ENCODE measurements at places on chromosomes 3 and 15. TPM values are rescaled to one million over a fixed set of nuclear protein-coding genes. Genes with fewer than 3 reads are reported as not detected.

FOXB1 gene
- not detected for total RNA-seq

MKRN3 gene
- under 0.01 TPM for total RNA-seq

THBS1 gene
- total RNA-seq: 5,888 TPM

ZBBX gene
- not detected for total RNA-seq

KCNH8 gene
- total RNA-seq: not detected

ESYT3 gene
- total RNA-seq: 0.19 TPM

IL5RA gene
- not detected for total RNA-seq

STT3B gene
- total RNA-seq: 301 TPM

CHRNA5 gene
- total RNA-seq: 0.56 TPM

ALDH1A2 gene
- total RNA-seq: 4.5 TPM

All from regular cardiac myocyte (primary cell).